ENCODE measurements at places on chromosomes 6 and 20. TPM values are rescaled to one million over a fixed set of nuclear protein-coding genes. Genes with fewer than 3 reads are reported as not detected.

Gene TDRD6
- total RNA-seq, result not detected

Gene PRDM13
- not detected for total RNA-seq

Gene EYA2
- total RNA-seq, result 0.49 TPM

Gene SLPI
- total RNA-seq, result not detected

Gene STMN3
- total RNA-seq, result 41.1 TPM

Gene AKAP12
- 30.6 TPM for total RNA-seq

Gene TEAD3
- total RNA-seq, result 11.6 TPM

Gene HUS1B
- total RNA-seq, result not detected

Gene ASIP
- not detected for total RNA-seq

Gene KHDC1L
- not detected for total RNA-seq

Gene SDHAF4
- 5.7 TPM for total RNA-seq

Gene SNAP25
- total RNA-seq, result 0.49 TPM

Gene SDCBP2
- total RNA-seq, result 2.6 TPM

Gene EPHA7
- 0.05 TPM for total RNA-seq
